Vagina (tissue), 2 donors: ENCODE measurements at places on chromosomes 2 and 18. TPM values are rescaled to one million over a fixed set of nuclear protein-coding genes. Genes with fewer than 3 reads are reported as not detected.

The AFG3L2 gene
- 38.3 TPM for total RNA-seq

The NBEAL1 gene
- 26.3 TPM for total RNA-seq

The COLEC12 gene
- total RNA-seq = 18.9 TPM

The DLX2 gene
- not detected for total RNA-seq

The STAT4 gene
- 9.1 TPM for total RNA-seq

The FEV gene
- not detected for total RNA-seq

The SLC5A7 gene
- total RNA-seq = 1.7 TPM

The UGT1A7 gene
- 4.9 TPM for total RNA-seq

The GPR45 gene
- not detected for total RNA-seq

The GKN1 gene
- not detected for total RNA-seq

The KANSL1L gene
- total RNA-seq = 29.7 TPM

The CYTIP gene
- total RNA-seq = 12.5 TPM

The EGR4 gene
- total RNA-seq = not detected

DNA sequence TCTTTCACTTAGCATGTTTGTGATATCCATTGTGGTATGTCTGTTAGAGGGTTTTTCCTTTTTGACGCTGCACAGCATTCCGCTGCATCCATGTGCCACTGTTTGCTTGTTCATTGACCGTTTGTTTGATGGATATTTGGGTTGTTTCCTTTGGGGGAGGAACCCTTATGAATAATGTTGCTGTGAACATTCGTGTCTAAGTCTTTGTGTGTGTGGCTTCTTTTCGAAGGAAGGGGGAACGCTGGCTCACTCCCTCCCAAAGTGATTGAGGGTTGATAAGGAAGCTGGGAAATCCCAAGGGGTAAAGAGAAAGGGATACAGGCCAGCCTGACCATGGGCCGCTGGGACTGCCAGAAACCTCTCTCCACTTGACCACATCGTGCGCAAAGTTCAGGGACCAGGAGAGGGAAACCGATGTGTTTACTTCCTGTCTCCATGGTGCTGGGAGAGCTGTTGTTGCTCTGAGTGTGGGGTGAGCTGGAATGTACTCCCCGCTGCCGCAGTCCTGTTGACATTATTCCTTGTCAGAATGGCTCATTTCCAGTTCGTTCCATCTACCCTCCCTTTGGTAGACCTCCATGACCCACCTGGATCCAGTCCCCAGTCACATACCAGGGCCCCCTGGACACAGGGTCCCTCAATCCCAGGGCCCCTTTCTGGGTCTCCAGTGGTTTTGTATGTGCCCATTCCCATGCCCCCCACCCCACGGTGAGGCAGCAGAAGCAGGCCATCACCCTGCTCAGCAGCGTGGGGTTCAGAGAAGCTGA, 39.6 kb downstream of the HS1BP3 start:
- DNase-seq = no peak

GRCh38 chr2:17628349-17629261, 88.1 kb downstream of the VSNL1 start:
- DNase-seq = no peak

- DNase-seq = no peak
These were observed 180.0 kb upstream of the TPO start for GRCh38 chr2:1233281-1233680.

- DNase-seq = no peak
These were observed 23.1 kb downstream of the SERPINB11 start for GRCh38 chr18:63725682-63726480.

DNA sequence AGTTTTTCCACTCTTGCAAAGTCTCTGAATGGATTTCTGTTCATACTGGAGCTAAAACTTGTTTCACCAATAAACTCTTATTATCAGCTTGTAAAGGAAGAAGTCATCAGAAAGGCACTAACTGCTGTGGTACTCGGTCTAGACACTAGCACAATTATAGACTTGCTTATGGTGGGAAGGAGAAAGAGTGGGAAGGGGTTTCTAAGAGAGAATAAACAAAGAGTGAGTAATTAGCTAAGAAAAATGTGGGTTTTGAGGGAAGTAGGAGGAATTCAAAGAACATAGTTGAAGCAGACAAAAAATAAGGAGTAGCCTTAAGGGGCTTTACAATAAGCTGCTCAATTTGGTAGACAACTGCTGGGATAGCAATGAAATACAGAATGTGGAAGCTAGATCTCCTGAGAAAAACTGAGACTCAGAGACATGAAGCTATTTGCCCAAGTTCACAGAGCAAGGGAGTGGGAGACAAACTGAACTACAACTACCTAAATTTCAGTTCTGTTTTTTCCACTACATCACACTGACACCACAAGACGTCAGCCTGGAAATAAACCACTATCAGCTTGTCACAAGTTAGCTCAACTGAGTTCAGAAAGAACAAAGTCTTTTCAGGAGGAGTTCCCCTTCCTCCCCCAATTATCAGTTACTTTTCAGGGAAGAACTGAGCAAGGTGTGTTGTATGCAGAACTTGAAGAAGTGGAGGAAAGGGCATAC, 59.7 kb downstream of the MAP4K3 start:
- no peak for DNase-seq

DNA sequence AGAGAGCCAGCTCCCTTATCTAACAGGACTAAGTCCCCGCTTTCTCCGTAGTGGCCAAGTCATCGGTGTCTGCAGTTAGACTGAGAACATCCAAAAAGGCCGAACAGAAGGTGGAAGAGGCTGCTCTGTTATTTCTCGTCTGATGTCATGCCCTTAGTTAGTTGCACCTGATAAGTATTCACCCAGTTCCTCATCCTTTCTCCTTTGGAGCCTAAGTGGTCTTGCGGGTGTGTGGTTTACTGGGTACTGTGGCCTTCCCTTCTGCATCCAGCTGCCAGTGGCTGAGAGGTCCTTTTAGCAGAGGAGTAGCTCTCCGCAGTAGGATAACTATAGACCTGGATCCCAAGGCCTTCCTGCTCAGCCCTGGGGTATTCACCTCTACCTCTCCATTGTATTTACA, 211.6 kb downstream of the BCL2 start:
- DNase-seq = no peak

DNA sequence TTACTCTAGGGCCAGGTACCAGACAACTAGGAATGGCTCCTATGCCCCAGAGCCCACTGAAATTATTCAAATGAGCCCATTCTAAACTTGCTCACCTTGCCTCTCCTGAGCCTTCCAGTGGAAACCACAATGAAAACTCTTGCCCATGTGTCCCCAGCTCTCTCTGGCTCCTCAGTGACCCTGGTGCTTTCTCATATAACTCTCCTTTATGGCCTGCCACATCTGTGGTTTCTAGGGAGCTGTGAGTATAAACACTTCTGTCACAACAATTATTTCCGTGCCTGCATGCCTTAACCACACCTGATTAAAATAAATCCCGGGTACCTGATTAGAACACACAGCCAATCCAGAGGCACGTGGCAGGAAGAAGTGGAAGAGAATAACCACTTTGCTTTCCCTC, 333.0 kb upstream of the SPRED2 start:
- no peak for DNase-seq

DNA sequence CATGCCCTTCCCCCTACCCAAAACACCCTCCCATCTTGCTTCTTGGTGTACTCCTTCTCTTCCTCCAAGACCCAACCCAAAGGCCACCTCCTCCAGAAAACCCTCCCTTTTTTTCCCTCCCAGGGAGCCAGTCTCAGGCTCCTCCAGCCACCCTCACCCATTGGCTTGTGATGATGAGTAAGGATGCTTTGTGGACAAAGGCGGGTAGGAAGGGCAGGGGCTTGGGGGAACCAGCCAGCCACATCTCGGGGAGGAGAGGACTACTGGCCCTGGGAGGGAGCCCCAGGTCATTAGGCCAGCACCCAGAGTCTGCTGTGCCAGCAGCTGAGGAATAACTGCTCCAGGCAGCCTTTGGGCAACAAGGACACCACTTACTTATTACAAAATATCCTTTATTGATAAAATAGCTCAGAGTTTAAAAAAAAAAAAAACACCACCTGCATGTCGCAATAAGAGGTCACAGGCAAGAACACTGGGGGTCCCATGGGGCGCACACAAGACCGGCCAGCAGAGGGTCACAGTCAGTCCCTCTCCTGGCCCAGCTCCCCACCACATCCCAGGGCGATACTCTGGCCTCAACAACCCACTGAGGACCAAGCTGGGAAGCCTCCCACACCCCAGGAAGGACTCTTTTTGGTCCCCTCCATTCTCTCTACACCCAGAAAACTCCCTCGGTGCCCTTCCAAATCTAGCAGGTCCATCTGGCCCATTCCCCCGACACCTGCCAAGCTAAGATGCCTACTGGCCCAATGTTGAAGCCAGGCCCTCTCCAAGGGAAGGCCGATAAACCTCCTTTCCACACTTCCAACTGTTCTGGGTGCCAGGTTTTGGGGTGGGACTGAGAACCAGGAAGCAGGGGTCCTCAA, 3.6 kb downstream of the ADRA2B start:
- no peak for DNase-seq

DNA sequence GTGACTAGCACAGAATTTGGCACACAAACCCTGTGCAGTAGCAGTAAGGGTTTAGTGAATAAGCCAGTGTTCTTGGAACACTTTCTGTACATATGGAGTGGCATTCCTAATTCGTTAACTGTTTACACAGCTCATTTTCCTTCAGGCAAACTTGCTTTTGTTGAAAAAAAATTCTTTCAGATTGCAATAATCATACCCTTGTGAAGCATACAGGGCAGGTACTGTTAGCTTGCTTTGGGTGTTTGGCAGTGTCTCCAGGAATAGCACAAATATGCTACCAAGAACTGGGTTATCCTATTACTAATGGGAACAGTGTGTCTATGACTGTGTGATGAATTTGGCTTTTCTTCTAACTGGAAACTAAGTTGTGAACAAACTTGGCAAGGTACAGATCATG, 33.4 kb downstream of the UGP2 start:
- no peak for DNase-seq

GRCh38 chr2:46548103-46548486, 68.7 kb downstream of the TMEM247 start:
- peak; percentile 55 for DNase-seq

DNA sequence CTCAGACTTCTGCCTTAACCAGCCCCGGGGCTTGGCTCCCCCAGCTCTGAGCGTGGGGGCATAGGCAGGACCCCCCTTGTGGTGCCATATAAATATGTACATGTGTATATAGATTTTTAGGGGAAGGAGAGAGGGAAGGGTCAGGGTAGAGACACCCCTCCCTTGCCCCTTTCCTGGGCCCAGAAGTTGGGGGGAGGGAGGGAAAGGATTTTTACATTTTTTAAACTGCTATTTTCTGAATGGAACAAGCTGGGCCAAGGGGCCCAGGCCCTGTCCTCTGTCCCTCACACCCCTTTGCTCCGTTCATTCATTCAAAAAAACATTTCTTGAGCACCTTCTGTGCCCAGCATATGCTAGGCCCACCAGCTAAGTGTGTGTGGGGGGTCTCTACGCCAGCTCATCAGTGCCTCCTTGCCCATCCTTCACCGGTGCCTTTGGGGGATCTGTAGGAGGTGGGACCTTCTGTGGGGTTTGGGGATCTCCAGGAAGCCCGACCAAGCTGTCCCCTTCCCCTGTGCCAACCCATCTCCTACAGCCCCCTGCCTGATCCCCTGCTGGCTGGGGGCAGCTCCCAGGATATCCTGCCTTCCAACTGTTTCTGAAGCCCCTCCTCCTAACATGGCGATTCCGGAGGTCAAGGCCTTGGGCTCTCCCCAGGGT, 5.5 kb downstream of the CTDSP1 start:
- DNase-seq = no peak

DNA sequence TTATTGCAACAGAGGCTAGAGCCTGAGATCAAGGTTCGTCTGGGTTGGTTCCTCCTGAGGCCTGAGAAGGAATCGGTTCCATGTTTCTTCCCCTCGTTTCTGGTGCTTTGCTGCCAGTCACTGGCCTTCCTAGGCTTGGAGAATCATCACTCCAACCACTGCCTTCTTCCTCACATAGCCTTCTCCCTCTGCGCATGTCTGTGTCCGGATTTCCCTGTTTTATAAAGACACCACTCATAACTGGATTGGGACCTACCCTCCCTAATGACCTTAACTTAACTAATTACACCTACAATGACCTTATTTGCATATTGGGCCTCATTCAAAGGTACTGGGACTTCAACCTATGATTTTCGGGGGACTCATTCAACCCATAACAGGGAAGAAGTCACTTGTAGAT, 119.8 kb upstream of the CCDC68 start:
- DNase-seq = no peak

DNA sequence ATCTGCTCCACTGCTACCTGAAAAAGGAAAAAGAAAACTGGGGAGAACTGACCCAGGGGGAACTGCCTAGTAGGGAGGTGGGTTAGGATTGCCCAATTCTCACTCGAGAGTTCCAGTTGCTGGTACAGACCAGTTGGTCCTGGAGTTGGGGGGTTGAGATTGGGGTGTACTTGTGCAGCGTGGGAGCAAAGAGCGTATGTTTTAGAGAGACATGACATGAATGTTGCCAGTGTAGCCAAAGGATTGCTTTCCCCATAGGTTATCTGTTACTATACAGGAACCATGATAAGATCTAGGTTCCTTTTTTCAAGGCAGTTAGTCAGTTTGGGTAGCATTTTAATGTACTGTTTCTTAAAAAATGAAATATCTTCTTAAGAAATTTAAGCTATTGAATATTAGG, 68.6 kb downstream of the APLF start:
- no peak for DNase-seq

GRCh38 chr18:3075491-3075890, 62.5 kb upstream of the LPIN2 start:
- peak; percentile 10 for DNase-seq

GRCh38 chr18:33560686-33561370, 17.2 kb upstream of the ASXL3 start:
- DNase-seq = no peak

DNA sequence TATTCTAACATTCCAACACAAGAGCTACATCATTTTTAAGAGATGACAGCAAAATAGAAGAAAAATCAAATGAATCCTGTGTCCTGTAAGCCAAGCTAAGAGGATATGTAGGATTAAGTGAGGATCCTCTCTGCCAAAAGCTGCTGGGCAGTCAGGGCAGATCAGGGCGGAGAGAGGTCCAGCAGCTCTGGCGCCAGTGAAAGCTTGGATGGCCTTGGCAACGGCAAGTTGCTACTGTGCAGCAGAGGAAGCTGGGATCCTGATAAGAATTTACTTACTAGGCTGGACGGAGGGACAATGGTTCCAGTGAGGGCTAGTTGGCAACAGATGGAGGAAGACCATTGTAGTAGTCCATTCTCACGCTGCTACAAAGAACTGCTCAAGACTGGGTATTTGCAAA, 391.5 kb downstream of the XIRP2 start:
- no peak for DNase-seq

GRCh38 chr18:77761332-77761731, 511.7 kb downstream of the GALR1 start:
- DNase-seq = no peak
